Endodermal cell (in vitro differentiated cells): ENCODE measurements at places on chromosomes 11 and 22. TPM values are rescaled to one million over a fixed set of nuclear protein-coding genes. Genes with fewer than 3 reads are reported as not detected.

GRCh38 chr11:71489311-71490043 lies 36.5 kb downstream of the NADSYN1 start:
- no peak for DNase-seq

DNA sequence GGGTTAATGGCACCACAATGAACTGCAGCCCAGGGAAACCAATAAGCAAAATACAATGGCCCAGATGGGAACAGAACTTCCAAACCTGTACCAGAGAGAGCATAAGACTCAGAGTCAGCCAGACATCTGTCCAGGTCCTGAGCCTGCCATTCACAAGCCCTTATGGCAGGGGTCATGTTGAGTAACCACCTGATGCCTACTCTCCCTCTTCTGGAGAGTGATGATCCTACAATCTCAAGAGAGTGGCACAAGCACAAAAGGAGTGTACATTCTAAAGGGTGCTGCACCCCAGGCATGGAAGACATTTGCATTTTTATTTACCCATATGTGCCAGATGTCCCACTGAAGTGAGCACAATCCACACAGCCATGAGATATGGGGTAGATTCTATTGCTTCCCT lies 10.6 kb downstream of the TENM4 start:
- DNase-seq, result no peak

GRCh38 chr22:31248965-31249958 lies 37.2 kb downstream of the LIMK2 start:
- no peak for DNase-seq

DNA sequence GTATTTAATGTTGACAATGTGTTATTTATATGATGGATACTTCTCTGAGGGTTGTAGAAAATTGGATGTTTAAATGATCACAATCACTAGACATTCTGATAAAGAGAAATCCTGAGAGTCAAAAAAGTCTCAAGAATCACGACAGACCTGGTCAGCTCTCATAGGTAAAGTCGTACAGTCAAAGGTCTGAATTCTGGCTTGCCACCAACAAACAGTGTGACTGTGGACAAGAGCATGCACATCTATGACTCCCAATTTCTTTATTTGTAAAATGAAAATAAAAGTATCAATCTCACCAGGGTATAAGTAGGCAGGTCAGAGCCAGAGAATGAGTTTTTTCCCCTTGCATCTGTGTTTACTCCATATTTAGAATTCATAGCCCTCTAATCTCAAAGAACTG lies 556.7 kb downstream of the FAM181B start:
- DNase-seq, result no peak

GRCh38 chr22:32882774-32883530 lies 81.4 kb downstream of the TIMP3 start:
- no peak for DNase-seq

PPFIA1 gene
- total RNA-seq, result 86.6 and 105 TPM in 2 replicates

DNA sequence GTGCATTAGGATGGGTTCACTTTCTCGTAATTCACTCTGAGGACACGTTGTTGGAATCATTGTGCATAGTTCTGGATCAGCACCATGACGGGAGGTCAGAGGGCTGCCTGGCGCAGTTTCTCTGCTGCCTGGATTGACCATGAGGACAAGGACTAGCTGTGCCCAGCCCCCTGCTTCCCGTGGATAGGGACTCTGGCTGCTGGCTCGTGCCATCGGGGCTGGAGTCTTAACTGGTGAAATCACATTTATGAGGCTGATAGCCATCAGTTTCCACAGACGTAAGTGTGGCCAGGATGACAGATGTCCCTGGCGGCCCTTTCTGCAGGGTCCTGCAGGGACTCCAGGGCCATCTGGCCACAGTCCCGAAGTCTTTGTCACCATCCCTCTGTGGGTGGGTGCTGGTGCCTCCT lies 24.1 kb upstream of the GRAMD4 start:
- no peak for DNase-seq

DNA sequence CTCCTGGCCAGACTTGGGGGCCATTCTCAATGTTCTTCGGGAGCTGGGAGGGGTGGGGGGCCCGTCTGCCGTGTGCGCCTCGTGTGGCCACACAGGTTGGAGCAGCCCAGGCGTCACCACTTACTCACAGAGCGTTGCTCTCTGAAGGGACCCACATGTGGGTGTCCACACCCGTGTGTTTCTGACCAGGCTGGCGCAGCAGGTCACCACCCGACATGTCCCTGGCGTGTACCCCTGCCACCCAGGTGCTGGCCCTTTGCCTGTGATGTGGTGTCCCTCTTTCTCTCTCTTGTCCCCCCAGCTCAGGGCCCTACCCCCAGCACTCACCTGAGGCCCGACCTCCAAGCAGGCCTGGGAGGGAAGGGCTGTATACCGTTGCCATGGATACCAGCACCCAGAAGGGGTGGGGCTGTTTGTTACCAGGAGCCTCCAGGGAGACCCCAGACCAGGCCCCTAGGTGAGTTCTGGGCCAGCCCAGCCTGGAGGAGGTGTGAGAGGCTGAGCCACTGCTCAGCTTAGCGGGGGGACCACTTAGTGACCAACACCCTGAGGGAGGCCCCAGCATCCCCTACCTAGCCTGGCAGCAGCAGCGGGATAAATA lies 1.4 kb downstream of the LMNTD2 start:
- no peak for DNase-seq

KRTAP5-7 gene
- total RNA-seq, result not detected in 2 replicates

DNA sequence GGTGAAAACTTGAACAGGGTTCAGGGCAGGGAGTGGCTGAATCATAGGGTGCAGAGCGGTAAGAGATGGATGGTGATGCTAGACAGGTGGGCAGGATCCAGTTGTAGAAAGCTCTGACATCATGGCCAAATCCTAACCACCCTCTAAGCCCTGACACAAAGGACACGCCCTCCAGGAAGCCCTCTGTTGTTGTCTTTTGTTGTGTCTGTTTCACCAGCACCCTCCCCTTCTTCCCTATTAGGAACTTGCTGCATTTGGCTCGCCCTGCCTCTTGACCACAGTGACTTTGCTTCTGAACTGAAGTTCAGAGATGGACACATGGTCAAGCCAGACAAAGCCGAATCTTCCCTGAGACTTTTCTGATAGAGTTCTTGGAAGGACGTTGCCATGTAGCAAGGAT lies 14.2 kb upstream of the APOL6 start:
- DNase-seq, result no peak

P2RY6 gene
- total RNA-seq, result 0.37 TPM in 1 of 2 replicates, not detected in the other

DNA sequence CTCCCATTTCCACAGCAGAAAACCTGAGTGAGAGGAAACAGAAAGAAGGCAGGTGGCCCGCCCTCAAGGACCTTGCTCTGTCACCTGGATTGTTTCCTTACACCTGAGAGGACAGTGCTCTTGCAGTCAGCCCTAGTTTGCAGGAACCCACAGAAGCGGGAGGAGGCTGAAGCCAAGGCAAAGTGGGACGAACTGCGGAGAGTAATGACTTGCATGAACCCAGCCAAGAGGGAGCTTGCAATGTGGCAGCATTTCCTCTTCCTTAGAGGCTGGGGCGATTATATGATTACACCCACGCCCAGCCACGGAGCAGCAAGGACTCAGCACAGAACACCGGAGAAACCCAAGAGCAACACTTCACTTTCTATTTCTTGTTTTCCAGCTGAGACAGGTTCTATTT lies 102.6 kb downstream of the SPON1 start:
- no peak for DNase-seq

A4GALT gene
- total RNA-seq, result 6.4 and 7.7 TPM in 2 replicates

SCN4B gene
- 0.20 and 0.56 TPM in 2 replicates for total RNA-seq

PTPN5 gene
- total RNA-seq, result 29.8 to 51.1 TPM (median 51.0 TPM) in 3 replicates

DNA sequence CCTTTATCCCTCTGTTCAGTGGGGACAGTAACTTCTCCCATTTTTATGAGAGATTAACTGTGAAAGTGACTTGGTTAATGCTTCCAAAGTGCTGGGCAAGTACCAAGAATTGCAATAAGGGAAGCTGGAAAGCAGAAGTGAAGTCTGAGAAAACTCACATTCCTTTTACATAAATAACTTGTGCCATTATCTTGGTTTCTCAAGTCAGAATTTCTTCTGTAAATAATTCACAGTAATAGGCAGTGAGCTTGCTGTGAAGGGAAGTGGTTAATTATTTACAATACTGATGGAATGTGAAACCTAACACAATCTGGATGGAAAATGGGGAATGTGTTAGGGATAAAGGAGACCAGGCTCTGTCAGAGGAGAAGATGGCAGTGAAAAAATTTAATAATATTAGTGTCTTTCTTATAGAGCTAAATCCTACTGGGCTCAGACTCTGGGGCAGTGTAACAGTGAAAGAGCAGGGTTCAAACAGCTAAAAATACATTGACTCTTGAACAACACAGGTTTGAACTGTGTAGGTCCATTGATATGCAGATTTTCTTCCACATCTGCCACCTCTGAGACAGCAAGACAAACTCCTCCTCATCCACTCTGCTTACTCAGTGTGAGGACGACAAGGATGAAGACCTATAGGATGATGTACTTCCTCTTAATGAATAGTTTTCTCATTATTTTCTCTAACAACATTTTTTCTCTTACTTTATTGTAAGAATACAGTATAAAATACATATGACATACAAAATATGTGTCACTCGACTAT lies 251.5 kb upstream of the ISX start:
- no peak for DNase-seq

GRCh38 chr11:70241709-70242108 lies 28.8 kb upstream of the PPFIA1 start:
- DNase-seq, result no peak

ETS1 gene
- total RNA-seq, result 25.0 to 36.7 TPM (median 34.3 TPM) in 3 replicates

- peak; percentile 81 for DNase-seq
These were observed 9.7 kb upstream of the CCKBR start for GRCh38 chr11:6249770-6250555.

SEC14L2 gene
- total RNA-seq, result 13.9 to 45.7 TPM (median 17.1 TPM) in 3 replicates

DNA sequence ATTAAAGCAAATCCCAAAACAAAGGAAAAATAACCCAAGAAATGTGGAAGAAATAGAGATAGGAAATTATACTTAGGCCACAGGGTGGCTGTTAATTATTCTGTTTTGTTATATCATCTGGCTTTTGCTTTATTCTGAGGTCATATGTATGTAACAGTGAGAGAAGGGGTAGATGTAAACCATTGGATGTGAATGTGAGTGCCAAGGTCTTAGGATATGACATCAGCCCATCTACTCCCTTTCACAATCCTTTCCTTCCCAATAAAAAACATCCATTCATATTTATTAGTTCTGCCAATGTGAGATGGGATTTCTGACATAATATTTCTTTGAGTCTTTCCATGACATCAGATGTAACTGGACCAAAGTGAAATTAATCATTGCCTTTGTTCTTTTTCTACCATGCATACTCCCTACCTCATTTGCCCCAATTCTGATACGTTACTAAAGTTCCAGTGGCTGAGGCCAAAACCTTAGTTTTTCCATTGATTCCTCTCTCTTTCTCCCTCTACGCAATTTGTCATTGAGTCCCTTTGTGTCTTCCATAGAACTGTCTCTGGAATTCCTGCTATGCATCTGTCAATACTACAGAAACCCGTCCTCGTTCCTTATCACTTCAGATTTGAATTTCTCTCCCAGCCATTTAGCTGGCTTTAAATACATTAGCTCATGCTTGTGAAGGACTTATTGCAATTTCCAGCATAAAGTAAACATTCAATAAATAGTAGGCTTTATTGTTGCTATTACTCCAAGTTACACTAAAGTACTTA lies 170.3 kb downstream of the ARHGAP42 start:
- no peak for DNase-seq

GLYAT gene
- total RNA-seq, result not detected in 3 replicates

- DNase-seq, result no peak
These were observed 143.3 kb downstream of the FBXO7 start for GRCh38 chr22:32617903-32618302.

MMP7 gene
- total RNA-seq, result not detected in 2 replicates

C22orf31 gene
- not detected in 3 replicates for total RNA-seq

DNA sequence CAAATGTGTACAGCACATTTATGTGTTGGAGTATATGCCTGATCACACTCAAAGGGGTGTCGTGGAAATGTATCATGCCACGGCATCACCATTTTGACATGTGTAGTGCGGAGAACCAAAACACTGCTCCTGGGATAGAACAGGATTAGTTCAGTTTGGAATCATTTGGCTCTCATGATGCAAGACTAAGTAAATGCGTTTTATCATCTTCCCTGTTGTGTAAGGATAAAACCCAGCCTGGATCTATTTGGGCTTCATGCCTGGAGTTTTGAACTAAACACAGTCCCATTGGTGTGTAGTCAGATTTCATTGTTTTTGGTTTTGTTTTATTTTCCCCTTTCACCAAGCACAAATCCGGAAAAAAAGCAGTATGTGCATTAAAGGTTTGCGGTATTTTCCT lies 574.3 kb downstream of the NTM start:
- DNase-seq, result no peak

CRYAB gene
- total RNA-seq, result 0.84 and 1.0 TPM in 2 replicates

DNA sequence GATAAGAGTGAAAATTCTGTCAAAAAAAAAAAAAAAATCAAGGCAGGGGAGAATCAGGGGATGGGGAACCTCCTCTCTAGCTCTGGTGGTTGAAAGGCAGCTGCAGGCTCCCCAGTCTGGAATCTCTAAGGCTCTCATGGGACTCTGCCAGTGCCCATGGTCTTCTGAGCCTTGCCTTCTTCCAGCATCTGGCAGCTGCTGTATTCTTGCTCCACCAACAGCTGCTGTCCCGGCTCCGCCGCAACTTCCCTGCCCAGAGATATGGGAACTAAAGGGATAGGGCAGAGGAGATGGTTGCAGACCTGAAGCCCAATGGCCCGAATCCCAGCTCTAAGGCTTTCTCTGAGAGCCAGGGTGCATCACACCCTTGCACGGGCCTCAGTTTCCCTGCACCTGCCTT lies 49.5 kb upstream of the PHF21B start:
- no peak for DNase-seq

- DNase-seq, result no peak
These were observed 42.7 kb downstream of the SLC1A2 start for GRCh38 chr11:35376613-35377012.

DNA sequence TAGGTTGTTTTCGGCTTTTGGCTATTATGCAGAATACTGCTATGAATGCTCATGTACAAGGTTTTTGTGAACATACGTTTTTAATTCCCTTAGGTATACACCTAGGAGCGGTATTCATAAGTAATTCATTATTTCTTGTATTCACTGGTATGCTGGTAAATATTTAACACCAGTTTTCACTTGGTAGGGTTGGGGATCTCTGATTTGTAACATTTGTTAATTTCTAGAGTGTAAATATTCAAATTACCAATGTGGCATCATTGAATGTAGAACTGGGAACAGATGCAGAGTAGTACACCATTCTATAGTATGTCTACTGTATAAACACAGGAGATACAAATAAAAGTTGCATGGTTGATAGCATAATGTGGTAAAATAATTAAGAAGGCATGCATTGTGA lies 16.3 kb downstream of the GVQW3 start:
- no peak for DNase-seq

MTMR3 gene
- 38.0 to 56.1 TPM (median 41.3 TPM) in 3 replicates for total RNA-seq

DNA sequence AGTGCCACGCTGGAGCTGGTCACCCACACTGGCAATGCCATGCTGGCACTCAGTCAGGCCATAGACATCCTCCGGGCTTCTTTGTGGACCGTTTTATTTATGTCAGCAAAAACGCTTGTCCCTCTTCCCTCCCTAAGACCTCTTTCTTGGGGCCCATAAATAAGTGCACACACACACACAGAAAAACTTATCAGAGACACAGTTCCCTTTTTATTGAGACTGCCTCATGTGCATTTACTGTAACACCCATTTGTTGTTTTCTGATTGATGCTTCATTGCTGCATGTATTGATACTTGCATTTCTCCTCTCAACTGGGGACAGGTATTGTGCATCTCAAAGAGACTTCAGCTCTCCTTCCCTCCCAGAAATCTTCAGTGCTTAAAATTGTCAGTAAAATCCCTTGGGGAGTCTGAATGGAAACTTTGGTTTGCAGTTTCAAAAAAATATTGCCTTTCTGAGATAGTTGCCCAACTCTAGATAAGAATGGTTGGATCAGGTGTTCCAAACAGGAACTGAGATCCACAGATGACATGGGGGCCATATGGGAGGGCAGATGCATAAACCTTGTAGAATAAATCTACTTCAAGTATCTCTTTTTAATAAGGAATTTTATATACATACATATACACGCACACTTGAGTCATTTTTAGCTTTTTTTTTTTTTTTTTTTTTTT lies 50.9 kb downstream of the PPP2R1B start:
- DNase-seq, result no peak

CYP2D6 gene
- 8.3 and 10.9 TPM in 2 replicates for total RNA-seq
